ENCODE measurements at places on chromosomes 4 and X.

GRCh38 chr4:83855044-83855443 is 319.1 kb downstream of the GPAT3 start:
- DNase-seq: no peak

DNA sequence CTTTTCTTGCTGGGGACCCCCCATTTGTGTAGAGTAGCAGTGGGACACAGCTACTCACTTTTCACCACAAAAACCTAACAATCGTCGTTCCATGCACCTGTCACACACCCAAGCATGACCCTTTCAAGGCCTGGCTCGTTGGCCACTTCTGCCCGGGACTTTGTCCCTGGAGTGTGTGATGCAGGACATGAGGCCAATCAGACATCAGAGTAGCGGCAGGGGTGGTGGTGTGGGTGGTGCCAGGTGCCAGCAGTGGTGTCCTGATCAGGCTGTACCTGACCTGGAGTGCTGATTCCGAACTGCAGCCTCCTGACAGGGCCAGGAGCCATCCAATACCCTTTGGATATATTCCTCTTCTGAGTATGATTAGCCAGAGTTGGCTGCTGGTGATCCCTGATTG is 23.1 kb upstream of the PROM1 start:
- DNase-seq: no peak

DNA sequence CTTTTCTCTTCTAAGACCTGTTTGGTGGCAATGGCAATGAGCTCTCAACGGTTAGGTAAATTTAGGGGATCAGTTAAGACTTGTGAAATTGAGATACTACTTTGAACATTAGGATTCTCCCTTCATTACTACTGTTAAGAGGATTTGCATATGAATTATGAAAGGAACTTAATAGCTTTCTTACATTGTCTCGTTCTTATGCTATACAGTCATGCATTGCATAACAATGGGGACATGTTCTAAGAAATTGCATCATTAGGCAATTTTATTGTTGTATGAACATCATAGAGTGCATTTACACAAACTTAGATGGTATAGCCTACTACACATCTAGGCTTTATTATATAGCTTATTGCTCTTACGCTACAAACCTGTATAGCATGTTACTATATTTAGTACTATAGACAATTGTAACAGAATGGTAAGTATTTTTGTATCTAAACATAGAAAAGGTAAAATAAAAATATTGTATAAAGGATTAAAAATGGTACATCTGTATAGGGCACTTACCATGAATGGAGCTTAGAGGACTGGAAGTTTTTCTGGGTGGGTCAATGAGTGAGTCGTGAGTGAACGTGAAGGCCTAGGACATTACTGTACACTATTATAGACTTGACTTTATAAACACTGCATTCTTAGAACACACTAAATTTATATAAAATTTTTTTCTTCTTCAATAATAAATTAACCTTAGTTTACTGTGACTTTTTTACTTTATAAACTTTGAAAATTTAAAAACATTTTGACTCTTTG is 62.5 kb downstream of the PAQR3 start:
- DNase-seq: no peak

- DNase-seq: no peak
Observed at GRCh38 chrX:132119821-132120515, 7.9 kb downstream of the FRMD7 start.

DNA sequence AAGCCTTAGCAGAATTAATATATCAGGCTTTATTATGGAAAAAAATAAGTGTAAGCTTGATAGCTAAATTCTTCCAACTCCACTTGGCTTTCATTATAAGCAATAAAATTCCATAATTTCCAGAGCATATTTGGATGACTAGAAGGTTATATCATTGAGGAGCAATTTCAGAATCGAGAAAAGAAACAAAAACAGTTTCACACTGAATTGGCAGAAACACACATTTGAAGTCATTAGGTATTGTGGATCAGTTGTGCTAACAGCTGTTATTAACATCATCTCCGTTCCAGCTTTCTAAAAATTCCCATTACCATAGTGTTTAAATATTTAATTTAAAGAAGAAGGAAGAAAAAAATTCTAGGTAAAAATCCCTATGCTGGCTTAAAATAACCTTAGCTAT is 92.6 kb downstream of the ANTXR2 start:
- no peak for DNase-seq

DNA sequence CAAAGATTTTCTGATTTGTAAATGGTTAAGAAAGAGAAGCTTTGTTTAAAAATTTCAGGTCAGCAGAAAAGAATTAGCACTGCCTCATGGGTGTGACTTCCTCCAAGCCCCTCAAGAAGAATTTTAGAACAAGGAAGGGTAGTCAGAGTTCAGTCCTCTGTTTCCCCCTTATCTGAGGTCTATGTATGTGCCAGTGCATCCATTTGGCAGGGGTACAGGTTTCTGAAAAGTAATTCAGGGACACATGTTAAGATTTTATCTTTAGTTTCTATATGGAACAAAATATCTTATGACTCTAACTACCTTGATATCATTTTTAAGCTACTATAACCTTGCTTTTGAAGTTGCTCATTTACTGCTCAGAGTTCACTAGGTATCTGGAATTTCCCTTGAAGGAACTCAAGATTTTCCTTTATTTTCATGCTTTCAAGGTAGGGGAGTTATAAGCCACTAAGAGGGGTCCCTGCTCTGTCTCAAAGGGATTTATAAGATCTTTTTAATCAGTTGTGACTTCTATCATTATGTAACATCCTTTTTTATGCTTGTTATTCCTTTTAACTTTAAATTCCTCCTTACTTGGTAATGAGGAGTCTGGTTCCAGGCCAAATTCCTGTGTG is 24.4 kb upstream of the PLK4 start:
- DNase-seq: no peak

- peak; percentile 60 for DNase-seq
Observed at GRCh38 chrX:47623540-47624027, 3.9 kb upstream of the SYN1 start.

- peak; percentile 39 for DNase-seq
Observed at GRCh38 chr4:146638786-146639505, at the start of gene POU4F2. TSS of gene POU4F2 (plus strand) at chr4:146638893. CDS start at chr4:146639141, 248 bp downstream.

GRCh38 chr4:59127743-59128142 is 2017.6 kb upstream of the IGFBP7 start:
- no peak for DNase-seq

DNA sequence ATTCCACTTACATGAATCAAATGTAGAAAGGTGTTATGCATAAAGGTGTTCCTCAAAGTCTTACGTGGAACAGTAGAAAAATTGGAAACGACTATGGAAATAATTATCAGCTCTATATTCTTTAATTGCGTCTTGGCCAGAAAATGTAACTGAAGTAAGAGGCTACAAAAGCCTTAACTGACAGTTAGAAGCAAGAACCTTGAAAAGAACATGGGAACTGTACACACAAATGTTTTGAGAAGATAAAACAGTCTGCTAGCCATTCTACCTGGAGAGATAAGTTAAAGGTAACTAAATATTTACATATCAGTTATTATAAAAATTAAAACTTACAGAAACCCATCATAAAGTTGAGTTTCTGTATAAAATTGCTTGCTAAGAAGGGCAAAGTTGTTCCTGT is 172.0 kb upstream of the FTHL17 start:
- no peak for DNase-seq

DNA sequence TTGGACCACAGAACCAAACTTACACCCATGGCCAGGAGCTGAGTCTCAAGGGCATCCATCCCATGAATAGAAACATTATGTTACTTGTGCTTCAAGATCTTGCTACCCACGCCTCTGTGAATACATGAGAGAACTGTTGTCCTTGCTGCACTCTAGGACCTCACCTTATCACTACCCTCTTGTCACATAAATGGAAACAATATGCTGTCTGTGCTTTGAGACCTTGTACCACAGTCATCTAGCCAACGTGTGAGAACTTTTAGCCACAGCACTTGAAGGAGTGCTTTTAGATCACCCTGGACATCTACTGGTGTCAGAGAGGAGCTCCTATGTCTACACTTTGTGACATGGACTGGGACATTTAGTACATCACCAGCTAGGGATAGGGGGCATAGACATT is 30.7 kb upstream of the HUWE1 start:
- no peak for DNase-seq

DNA sequence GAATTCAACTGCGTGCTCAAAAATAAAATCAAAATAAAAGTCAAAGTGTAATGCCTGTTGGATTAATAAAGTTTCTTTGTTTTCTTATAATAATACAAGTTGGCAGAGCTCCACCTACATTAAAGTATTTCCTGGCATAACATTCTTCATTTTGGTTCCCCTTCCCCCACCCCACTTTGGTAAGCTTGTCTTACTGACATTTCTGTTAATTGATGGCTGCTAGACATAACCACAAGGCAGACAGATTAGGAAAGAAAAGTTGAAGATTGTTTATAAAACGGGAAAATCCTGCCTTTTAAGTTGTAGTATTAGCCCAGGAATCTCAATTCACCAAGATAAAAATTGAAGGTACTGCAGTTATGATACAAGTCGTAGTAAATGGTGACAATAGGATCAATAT is 246.5 kb upstream of the RPS6KA3 start:
- DNase-seq: no peak

DNA sequence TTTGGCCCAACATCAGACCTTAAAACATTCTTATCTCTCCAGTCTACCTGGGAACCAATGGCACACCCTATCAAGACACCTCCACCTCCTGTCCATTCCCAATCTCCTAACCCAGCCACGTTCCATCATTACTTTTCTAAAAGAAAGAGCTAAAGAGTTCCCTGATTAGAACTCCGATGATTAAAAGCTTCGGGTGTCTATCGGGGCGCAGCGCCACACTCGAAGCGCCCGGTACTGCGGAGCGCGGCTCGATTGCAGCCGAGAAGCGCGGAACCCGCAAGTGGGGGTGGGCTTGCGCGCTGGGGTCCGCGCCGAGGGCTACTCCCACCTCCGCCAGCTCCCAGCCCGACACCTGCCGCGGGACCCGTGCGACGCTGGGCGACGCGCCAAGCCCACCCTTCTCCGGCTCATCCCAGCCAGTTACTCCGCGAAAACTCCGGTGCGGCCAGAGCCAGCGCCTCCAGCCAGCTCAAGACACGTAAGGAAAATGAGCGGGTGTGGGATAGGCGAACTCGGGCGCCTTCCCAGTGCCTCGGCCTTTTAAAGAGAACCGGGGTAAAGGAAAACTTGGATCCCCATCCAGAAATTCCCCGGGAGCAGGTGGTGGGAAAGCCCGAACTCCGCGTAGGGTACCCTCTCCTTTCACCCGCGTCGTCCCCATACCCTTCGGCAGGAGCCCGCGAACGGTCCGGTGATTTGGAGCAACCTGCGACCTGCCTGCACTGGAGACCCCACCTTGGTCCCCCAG is 593 bp downstream of the NPY1R start:
- no peak for DNase-seq

DNA sequence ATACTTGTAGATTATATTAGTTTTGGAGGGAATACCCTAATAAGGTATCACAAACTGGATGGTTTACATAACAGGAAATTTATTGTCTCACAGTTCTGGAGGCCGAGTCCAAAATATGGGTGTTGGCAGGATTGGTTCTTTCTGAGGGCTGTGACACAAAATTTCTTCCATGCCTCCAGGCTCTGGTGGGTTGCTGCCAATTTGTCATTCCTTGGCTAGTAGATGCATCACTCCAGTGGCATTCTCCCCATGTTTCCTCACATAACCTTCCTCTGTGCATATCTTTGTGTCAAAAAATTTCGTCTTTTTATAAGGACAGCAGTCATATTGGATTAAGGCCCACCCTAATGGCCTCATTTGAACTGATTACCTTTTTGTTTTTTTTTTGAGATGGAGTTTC is 49.3 kb downstream of the APELA start:
- DNase-seq: no peak

- no peak for DNase-seq
Observed at GRCh38 chrX:49111791-49112190, 11.7 kb downstream of the GPKOW start.

DNA sequence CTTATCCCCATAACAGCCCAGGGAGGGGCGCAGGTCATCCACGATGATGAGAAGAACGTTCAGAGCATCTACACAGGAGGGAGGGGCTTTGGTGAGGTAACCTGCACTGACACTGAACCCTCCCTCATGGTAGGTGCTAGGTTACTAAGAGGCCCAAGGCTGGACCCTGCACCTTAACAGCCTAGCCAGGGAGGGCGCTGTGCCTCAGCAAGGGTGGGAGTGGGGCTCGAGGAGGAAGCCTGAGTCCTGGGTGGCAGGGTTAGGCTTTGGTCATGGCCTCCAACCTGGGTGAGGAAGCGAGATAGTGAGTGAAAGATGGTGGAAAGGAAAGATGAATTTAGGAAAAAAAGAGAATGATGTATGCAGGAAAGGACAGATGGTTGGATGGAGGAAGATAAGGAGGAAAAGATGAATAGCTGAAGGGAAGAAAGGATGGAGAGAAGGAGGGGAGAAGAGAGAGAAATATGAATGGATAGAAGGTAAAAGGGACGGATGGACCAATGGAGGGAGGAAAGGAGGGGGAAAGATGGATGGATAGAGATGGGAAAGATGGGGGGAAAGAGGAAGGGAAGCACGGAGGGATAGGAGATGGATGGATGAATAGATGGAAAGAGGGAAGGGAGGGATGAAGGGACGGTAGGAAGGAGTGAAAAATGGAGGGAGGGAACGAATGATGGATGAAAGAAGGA is 736 bp downstream of the IDS start:
- peak; percentile 66 for DNase-seq

- no peak for DNase-seq
Observed at GRCh38 chr4:131348263-131348662, 1800.8 kb upstream of the PCDH10 start.

DNA sequence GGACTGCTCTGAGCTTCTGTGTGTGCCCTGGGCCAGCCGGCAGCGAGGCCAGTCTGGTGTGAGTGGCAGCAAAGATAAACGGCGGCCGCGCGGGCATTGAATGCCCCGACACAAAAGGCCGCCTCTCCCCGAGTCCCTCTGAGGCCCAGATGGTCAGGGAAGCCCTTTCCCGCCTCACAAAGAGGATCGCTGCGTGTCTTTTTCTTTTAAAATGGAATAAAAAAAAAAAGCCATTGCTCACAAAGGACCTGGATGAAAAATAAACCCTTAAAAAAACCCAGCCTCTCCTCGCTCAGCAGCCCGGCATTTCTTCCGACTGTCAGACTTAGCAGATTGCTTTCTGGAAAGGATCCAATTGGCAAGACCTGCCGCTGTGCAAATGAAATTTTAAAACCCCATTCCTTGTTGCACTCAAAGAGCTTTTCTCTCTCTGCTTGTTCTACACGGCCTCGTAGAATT is 578.7 kb downstream of the BCOR start:
- no peak for DNase-seq

GRCh38 chr4:20026456-20026855 is 225.2 kb upstream of the SLIT2 start:
- no peak for DNase-seq

Measured in stimulated activated CD4-positive, alpha-beta T cell treated with anti-CD3 and anti-CD28 coated beads, Interleukin-15, amount 100 ng/mL, for 24 hours (primary cell).